OCI-M1 (cell line): ENCODE measurements at places on chromosomes 2 and 18.

DNA sequence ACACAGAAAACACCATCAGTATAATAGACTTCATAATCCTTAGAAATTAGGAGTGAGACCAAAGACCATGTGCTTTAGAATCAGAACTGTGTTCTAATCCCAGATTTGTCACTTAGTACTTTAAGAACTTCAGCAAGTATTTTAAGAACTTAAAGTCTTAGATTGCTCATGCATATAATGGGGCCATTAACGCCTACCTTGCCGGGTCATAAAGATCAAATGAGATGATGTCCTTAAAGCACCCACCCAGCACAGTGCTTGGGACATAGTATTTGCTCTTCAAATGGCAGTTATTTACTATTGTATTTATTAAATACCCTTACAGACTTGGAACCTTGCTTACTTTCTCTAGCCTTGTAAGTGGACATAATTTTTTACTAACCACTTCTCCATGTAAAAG is 156.1 kb downstream of the GREB1L start:
- no peak for DNase-seq

- no peak for DNase-seq
These were observed 15.2 kb downstream of the INPP5D start for GRCh38 chr2:233075141-233075965.

- DNase-seq: no peak
These were observed 81.8 kb upstream of the RBMS1 start for GRCh38 chr2:160575368-160575767.

DNA sequence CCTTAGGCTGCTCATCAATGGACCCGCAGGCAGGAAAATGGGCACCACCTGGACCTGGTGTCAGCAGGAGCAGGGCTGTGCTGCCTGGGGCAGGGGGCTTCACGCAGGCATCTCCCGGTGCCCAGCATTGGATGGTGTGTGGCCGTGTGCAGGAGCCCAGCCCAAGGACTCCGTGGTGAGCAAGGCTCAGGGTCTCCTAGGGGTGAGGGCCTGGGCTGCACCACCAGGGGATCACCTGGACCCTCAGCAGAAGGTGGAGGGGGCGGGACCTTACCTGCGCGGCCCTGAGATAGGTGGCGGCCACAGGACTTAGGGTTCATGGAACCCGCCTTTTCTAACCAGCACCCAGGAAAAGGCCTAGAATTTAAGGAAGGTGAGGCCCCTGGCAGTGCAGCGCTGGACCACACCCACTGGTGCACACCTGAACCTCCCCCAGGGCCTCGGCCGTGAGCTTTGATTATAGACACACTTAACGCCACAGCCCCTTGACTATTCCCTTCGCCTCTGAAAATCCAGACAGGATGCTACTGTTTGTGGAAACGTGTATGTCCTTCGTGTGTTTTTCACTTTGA is 89.0 kb downstream of the TMEM18 start:
- no peak for DNase-seq

- no peak for DNase-seq
These were observed 977 bp downstream of the SLC8A1 start for GRCh38 chr2:40450796-40451430.

- DNase-seq: no peak
These were observed 26.2 kb upstream of the CDKL4 start for GRCh38 chr2:39269941-39270340.

GRCh38 chr2:230520875-230521155 is 104.8 kb downstream of the SP100 start:
- DNase-seq: no peak

- DNase-seq: no peak
These were observed 241.7 kb downstream of the TGIF1 start for GRCh38 chr18:3691705-3692104.

- DNase-seq: no peak
These were observed 53.5 kb downstream of the DARS1 start for GRCh38 chr2:135931776-135932443.

GRCh38 chr2:221451862-221452788 is 120.0 kb downstream of the EPHA4 start:
- peak; percentile 67 for DNase-seq

DNA sequence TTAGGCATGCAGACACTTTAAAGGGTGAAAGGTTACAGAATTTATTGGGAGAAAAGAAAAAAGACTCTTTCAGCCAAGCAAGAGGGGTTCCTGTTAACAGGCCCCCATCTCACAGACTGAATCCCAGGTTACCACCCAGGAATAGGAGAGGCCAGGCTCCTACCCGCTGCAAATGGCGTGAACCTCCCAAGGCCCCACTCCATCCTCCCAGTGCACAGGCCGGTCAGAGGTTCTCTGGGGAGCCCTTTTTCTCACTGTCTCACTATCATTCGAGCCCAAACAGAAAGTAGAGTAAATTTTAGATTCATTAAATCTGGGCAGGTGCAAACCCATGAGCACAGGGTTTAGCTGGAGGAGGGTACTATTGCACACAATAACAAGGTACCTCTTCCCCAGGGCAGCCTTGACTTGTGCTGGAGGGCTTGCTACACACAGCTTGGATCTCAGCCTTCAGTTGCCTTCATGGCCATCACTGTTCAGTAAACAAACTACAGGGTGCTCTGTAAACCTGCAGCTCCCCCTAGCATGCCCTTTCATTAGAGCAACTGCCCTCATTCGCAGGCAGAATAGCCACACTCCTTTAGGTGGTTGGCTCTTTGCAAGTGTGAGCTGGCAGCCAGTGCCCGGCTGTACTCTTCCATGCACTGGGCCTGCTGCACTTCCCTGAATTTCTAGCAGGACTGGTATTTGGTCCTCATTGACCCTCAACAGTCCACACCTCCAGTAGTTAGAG is 7.3 kb upstream of the PLEK start:
- peak; percentile 85 for DNase-seq

GRCh38 chr2:105747991-105748390 is 3.3 kb downstream of the NCK2 start:
- DNase-seq: no peak

DNA sequence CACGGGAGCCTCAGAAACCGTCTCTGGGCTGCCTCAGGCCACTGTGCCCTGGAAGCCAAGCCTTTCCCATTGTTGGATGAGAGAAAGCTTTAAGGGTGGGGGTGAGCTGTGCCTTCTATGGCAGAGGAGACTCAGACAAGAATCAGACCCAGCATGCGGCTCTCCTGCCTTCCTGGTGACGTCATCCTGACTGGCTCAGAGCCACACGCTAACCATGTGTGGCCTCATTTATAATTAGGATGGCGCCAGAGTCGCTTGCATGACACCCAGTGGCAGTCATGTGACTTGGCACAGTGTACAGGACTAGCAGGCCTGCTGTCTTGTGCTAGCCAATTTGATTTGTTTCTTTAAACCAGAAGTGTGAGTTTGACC is 99.1 kb downstream of the SH3BP4 start:
- DNase-seq: peak; percentile 50

DNA sequence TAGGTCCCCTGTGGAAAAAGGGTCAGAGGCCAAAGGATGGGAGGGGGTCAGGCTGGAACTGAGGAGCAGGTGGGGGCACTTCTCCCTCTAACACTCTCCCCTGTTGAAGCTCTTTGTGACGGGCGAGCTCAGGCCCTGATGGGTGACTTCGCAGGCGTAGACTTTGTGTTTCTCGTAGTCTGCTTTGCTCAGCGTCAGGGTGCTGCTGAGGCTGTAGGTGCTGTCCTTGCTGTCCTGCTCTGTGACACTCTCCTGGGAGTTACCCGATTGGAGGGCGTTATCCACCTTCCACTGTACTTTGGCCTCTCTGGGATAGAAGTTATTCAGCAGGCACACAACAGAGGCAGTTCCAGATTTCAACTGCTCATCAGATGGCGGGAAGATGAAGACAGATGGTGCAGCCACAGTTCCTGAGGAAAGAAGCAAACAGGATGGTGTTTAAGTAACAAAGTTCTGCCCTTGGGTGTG is 165.8 kb downstream of the RPIA start:
- no peak for DNase-seq

GRCh38 chr18:75492852-75493251 is 65.3 kb upstream of the SMIM21 start:
- DNase-seq: no peak

- DNase-seq: peak; percentile 46
These were observed 809 bp downstream of the DBI start for GRCh38 chr2:119367472-119368099.

- DNase-seq: no peak
These were observed 34.8 kb upstream of the SP5 start for GRCh38 chr2:170680172-170680941.

GRCh38 chr2:235600926-235601325 is 107.1 kb downstream of the AGAP1 start:
- no peak for DNase-seq

DNA sequence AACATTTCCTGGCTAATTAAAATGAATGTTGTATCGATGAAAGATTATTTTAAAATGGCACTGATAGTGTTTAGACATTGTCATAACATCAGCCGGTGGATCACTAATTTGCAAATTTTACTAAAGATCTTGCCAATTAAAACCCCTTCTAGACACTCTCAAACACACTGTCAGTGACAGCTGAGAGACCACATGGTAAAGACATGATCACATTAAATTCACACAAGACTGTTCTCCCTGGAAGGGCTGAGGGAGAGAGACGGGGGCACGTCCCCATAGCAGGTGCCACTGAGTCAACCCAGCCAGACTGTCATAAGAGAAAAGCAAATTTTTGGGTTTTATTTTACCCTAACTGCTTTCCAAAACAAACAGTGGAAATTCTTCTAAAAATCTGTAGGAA is 306.0 kb downstream of the TXNL1 start:
- DNase-seq: no peak
